Suppressor macrophage treated with lipopolysaccharide for 1 hour (primary cell): ENCODE measurements at places on chromosomes 2 and 18.

- peak; percentile 84 for DNase-seq
Measured at GRCh38 chr2:74334931-74335333, 8.3 kb downstream of the SLC4A5 start.

DNA sequence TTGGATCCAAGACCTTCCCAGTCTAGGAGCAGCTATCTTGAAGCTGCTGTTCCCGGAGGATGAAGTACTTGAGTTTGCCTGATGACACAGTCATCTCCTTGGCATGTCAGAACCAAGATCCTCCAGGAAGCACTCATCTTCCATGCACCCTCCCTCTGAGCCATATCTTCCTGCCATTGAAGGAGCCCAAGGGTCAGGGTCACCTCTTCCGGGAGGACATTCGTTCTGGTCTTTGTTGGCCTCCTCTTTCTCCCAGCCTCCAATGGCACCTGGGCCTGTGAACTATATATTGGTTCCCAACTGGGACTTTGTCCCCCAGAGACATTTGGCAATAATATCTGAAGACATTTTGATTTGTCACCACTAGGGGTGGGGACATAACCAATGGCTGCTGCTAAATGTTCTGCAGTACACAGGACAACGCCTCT is 4.2 kb upstream of the MYO7B start:
- no peak for DNase-seq

GRCh38 chr2:162401871-162402270 is 57.9 kb downstream of the GCA start:
- no peak for DNase-seq

DNA sequence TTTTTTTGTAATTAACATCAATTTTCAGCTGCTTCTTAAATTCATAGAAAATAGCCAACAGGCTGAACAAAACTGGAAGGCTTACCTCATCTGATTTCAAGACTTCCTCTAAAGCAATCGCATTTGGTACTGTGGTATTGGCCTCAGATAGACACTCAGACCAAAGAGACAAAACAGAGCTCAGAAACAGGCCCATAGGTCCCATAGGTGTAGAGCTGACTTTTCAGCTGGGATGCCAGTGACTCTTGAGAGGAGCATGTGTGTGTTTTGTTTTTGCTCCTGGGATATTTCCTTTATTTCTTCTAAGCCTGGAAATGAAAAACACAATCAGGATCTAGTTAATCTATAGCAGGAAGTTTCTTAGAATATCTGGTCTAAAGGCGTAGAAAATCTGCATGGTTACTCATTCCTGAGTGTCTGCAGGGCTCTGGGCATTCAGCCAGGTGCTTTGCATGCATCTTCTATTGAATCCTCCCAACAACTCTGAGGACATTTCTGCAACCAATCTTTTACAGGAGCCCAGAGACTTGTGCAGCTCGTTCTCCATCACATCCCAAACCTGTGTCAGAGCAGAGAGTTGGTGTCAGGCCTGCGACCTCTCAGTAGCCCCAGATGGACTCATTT is 190.8 kb downstream of the RTP5 start:
- no peak for DNase-seq

GRCh38 chr2:191322828-191323506 is 77.8 kb downstream of the MYO1B start:
- DNase-seq: no peak

DNA sequence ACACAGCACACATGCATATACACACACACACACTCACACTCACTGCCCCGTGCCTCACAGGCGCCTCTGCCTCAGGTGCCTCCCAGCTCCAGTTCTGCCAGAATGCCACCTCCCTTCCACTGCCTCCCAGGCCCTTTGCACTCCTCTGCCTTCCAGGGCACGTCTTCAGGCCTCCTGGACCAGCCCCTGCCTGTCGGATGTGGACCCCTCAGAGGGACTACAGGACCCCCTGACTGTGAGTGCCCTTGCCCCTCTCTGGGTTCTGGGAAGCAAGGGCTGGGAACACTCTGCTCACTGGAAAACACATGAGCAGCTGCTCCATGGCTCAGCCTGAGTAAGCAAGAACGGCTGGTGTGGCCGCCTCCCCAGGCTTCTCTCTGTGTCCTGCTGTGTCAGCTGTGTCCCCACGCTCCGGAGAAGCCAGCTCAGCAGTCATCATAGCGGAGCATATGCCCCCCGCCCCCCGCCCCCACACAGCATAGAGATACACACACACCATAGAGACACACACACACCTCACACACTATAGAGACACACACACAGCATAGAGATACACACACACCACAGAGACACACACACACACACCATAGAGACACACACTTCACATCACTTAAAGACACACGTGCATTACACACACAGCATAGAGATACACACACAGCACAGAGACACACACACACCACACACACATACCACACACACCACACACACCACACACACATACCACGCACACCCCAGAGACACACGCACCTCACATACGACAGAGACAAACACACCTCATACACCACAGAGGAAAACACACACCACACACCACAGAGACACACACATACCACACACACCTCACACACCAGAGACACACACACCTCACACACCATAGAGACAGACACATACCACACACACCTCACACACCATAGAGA is 271.3 kb downstream of the CYRIA start:
- DNase-seq: no peak

DNA sequence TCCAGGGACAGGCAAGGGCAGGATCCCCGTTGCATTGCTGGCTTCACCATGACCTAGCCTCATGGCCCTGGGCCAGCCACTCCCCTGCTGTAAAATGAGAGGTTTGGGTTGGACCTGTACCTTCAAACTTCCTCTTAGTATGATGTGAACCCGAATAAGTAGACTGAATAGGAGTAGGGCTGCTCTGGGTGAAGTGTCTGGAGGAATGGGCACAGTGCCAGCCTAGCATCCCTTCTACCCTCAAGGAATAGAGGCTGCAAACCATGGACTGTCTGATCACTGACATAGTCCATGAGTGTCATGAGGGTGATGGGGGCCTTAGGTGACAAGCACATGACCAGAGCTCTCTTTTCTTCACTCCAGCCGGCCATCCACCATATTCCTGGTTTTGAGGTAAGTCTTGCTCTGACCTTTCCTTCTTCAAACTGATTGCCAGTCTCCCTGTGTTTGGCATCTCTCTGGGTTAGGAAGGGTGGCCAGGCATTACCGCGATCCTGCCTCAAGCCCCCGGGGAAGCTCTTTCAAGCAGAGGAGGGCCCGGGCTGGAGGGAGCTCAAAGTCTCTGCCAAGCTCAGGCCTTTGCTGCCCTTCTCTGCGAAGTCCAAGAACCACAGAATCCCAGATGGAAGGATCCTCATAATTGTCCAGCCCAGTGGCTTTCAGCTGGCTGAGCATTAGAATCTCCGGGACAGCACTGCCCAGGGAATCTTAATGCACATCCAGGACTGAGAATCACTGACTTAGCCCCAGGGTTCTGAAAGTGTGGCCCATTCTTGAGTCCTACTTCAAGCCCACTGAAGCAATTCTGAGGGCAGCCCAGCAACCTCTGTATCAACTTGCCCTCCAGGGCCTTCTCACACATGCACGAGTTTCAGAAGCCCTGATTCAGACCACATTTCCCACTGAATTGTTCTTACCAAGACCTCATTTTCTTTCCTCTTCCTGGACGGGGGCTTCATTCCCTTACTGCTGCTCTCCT is 148.1 kb downstream of the DYSF start:
- DNase-seq: no peak

- no peak for DNase-seq
Measured at GRCh38 chr18:68734308-68734707, 19.4 kb upstream of the TMX3 start.

DNA sequence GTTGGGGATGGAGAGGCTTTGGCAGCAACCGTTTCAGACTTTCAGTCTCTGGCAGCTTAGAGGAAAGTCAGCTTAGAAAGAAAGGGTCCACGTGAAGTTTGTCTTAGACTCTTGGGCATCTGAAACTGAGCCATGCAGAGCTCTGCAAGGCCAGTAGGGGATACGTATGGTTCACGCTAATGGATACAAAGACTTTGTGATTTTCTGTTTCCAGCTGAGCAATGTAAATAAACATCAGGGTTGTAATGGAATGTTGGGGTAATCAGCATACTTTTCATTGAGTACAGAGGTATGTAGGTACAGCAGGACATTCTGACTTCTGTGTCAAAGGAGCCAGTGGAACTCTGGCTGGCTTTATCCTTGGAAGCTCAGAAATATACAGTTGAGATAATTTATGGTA is 31.0 kb downstream of the RALB start:
- no peak for DNase-seq

DNA sequence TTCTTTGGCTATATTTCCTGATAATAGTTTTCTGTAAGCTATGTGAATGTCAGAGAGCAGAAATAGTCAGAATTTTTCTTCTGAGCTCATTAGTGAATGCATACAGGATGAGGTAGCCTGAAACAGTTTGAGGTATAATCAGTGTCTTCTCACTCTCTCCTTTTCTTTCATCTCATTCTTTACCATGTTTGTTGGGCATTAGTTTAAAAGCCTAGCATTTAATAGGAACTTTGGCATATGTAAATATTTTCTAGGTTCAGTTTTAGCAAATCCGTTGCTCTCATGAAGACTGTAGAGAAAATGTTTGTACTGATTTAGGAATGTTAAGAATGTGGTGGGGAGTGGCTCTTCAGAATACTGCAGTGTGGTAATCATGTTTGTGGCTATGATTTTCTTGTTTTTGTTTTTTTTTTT is 119.4 kb downstream of the PARD3B start:
- no peak for DNase-seq

GRCh38 chr2:58606799-58607198 is 365.7 kb upstream of the FANCL start:
- peak; percentile 40 for DNase-seq

GRCh38 chr2:234500394-234501006 is 3.6 kb upstream of the ARL4C start:
- peak; percentile 82 for DNase-seq

DNA sequence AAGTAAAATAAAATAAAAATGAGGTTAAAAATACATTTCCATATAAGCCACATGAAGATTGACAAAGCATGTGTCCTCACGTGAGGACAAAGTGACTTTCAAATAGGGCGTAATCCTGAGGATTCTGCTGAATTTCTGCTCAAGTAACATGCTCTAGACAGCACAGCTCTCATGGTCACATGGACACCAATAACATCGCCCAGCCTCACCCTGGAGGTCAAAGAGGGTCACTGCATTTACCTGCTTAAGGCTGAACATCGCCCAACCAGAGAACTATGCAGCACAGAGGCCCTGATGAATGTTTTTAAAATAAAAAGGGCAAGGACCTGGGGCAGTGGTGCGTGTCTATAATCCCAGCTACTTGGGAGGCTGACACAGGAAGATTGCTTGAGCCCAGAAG is 30.2 kb downstream of the TGFBRAP1 start:
- no peak for DNase-seq

GRCh38 chr18:57715671-57716070 is 87.4 kb downstream of the ATP8B1 start:
- no peak for DNase-seq

GRCh38 chr18:24877066-24877465 is 416.6 kb downstream of the HRH4 start:
- no peak for DNase-seq

DNA sequence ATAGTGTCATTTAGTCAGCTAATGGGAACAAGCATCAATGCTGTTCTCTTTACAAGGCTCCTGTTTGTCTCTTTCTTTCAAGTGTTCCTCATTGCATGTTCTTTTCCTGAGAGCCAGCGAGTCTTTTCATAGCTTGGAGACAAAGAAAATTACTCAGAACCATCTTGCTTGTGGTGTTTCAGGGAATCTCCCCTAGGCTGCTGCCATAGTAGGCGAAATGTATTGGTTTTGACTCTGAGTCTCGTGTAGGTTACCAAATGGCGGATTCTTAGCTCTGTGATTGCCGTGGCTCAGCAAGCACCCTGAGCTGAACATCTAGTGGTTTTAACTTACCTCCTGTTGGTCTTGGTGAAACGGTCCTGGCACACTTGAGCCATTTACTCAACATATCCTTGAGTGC is 68.7 kb downstream of the RHBDD1 start:
- DNase-seq: no peak

- peak; percentile 80 for DNase-seq
Measured at GRCh38 chr2:148614322-148615049, 30.1 kb upstream of the EPC2 start.

DNA sequence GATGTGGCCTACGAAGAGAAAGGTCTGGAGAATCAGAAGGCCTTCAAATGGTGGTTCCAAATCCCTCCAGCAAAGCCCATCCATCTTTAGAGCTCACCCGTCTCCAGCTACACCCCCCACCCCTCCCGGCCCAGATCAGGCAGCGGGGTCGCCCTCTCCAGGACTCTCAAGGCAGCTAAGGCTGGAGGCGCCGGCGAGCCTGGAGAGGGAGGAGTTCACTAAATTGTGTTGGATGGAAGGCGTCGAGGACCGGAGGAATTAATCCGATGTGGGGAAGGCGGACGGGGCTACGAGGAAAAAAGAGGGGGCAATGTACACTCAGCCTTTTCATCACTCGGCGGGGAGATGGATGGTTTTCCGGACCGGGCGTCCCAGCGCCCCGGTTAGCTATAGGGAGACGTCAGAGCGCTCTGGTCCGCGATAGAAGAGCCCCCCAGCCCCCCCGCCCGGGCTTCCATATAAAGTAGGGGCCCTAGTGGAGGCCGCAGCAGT is at the start of gene GRP:
Gene GRP, plus strand, starts transcription at position 487 of the 492 bp plus-strand sequence. CDS start 108 bp downstream, outside the sequence.
- DNase-seq: no peak

DNA sequence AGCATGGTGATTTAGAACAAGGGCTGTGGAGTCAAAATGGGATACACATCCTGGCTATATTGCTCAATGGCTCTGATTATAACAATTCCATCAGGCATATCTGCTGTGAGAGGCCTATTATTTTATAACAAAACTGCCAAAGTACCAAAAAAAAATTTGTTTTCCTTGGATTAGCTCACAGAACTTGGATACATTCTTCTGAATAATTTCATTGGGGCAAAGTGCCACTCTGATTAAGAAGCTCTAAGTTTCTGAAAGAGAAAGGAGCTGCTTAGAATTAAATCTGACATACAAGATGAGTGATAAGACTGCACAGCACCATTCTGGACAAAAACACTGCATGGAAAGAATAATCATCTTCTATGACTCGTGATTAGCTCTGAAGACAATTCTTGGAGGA is 85.7 kb downstream of the SMC6 start:
- no peak for DNase-seq

DNA sequence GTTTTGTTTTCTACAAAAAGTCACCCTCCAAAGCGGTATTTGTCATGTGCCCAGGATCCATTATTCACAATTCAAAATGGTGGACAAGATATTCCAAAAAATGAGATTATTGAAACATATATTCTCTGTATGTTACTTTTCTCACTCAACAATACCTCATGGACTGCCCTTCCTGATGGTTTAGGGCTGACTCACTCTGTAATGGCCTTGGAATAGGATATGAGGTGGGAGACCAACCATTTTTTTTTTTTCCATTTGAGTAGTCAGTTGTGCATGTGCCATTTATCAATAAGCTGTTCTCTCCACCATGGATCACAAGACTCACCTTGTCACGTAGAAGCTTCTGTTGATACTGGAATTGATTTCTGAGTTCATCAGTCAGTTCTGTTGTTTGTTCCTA is 64.5 kb downstream of the LYPD6 start:
- DNase-seq: no peak

DNA sequence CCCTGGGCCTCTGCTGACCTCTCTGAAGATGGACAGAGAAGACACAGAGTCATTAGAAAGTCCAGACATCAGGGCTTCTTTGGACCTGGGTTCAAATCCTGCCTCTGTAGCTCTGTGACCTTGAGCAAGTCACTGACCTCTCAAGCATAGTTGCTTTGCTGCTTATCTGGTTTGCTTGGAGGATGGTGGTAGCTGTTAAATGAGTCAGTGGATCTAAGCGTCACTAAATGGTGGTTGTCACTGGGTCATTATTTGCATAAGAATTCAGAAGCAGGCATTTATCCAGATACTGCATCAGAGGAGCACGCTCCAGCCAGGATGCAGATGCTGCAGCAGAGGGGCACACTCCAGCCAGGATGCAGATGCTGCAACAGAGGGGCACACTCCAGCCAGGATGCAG is 229.2 kb downstream of the GLI2 start:
- DNase-seq: no peak
